ENCODE measurements at places on chromosomes 11 and 22.
A peak's percentile ranks its signal among the peaks of the same experiment; 100 is the strongest.

GRCh38 chr22:26985931-26986782 lies 328.8 kb downstream of the MIAT start:
- DNase-seq = no peak

DNA sequence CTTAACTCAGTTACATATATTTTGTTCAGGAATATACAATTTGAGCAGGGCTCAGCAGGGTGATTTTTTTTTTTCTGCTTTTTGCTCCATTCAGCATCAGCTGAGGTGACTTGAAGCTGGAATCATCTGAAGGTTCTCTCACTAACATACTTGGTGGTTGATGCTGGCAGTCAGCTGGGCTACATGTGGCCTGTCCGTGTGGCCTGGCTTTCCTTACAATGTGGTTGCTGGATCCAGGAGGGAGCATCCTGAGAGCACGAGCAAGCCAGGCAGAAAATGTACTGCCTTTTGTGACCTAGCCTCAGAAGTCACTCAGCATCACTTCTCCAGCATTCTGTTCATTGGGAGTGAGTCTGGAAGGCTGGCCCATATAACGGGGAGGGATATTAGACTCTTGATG lies 151.6 kb upstream of the E2F8 start:
- no peak for DNase-seq

DNA sequence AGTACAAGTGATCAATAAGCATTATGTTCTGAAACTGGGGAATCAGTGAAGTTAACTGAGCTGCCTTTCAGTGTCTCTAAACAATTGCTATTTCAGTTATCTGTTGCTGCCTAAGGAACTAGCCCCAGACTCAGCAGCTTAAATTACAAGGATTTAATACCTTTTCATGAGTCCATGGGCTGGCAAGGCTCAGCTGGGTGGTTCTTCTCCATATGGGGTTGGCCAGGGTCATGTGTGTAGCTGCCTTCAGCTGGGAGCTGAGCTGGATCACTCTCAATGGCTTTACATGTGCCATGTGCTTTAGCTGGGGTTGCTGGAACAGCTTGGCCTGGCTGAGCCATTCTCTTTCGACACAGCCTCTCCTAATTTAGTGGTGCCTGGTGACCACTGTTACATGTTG lies 295.0 kb upstream of the NCAM1 start:
- DNase-seq = no peak

- DNase-seq = no peak
These were observed 126.5 kb downstream of the MIAT start for GRCh38 chr22:26783885-26784284.

GRCh38 chr22:27226666-27227065 lies 569.3 kb downstream of the MIAT start:
- DNase-seq = no peak

- no peak for DNase-seq
These were observed 52.4 kb upstream of the TTLL12 start for GRCh38 chr22:43239193-43239780.

- peak; percentile 84 for DNase-seq
These were observed at the start of gene ZC3H12C for GRCh38 chr11:110092515-110093406. Gene ZC3H12C, plus strand, starts transcription at chr11:110093392. Its CDS starts 20 bp downstream, at chr11:110093412.

DNA sequence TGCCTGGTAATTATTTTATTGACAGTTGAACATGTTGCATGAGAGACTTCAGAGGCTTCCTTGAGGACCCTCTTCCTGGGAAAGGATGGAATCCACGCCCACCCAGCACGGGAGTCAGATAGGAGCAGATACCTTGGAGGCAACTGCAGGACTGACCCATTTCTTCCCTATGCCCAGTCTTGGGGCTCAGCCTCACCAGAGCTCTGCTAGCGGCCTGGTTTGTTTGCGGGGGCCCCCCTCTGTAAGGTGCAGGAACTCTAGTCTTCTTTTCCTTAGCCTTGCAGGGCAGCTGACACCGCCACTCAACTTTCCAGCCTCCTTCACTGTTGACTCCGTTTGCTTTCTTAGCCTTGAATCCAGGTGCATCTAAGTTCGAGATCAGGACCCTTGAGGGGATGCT lies 1032.8 kb downstream of the BRD1 start:
- no peak for DNase-seq

DNA sequence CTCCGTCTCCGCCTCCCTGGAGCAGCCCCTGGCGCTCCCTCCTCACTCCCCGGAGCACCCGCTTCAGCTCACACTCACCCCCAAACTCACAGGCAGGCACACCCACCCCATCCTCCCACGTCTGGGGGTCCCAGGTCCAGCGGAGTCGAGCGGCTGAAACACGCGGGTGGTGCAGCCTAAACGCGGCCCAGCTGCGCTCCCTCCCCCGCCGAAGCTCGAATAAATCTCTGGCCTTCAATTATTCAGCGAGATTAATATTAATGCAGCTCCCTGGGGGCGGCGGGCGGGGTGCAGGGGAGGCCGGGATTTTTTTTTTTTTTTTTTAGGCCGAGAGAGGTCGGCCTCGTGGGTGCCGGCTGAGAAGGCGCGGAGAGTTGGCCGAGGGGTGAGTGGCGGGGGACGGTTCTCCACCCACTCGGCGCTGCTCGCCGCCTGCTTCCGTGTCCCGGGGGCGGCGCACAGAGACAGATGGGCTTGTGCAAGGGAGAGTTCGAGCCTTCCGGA lies 524 bp upstream of the SLC1A2 start:
- DNase-seq = no peak

DNA sequence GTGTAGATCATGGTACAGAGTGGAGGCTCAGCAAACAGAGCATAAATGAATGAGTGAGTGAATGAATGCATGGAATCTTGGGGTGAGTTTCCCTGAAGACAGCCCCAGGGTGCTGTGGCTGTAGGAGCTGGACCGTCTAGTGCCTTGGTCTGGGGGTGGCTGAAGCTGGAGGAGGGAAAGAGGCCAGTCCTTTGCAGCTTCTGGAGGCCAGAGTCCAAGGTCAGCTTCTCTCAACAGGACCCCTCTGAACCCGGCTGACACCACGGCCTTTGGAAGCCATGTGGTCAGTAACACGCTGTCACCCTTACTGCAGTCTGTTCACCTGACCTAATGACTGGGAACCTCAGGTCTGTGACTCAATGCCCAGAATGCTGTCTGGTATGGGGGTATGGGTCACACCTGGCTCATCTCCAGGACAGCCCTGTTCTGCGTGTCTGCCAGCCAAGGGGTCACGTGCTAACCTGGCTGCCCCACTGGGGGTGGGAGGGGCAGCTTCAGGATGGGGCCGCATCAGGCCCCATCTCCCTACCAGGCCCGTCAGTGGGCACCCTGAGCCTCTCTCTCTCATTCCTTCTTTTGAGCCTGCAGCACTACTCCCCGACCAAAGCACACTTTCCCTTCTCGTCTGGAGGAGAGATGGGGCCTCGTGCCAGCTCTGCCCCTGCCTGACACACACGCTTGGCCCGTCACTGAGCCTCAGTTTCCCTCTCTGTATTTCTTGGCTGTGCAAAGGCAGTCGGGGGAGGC lies 24.1 kb upstream of the CHKA start:
- DNase-seq = no peak

GRCh38 chr22:29359469-29359868 lies 28.9 kb downstream of the AP1B1 start:
- no peak for DNase-seq

- peak; percentile 12 for DNase-seq
These were observed 472 bp downstream of the APOA5 start for GRCh38 chr11:116791002-116791812.

Data from NCI-H510A (cell line).